Gastrocnemius medialis (tissue), 4 donors: ENCODE measurements at places on chromosomes 12 and 14.

- no peak for DNase-seq
These were observed 120.2 kb upstream of the RFLNA start for GRCh38 chr12:124174451-124175348.

- DNase-seq: no peak
These were observed 568.3 kb downstream of the TMEM121 start for GRCh38 chr14:106094654-106095189.

- no peak for DNase-seq
These were observed 2.9 kb downstream of the CLECL1 start for GRCh38 chr12:9730011-9730410.

DNA sequence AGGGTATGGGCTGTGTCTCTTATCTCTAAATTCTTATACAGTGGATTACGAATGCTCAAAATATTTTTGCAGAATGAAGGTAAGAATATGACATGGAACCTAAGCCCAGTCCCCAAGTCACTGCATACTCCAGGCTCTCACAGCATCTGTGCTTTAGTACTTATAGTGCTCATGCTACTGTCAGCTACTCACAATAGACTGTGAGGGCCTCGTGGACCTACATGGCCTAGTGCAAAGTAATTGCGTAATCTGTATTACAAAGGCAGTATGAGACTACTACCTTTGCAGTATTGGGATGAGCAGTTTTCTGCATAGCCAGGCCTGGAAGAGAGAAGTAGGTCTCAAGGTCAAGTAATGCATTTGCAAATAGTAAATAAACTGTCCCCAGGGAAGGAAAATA, 27.9 kb downstream of the VWF start:
- no peak for DNase-seq

GRCh38 chr12:131815131-131815530, 13.1 kb upstream of the MMP17 start:
- no peak for DNase-seq
